Ovary (tissue), 10 donors: ENCODE measurements at places on chromosomes 3 and 15. TPM values are rescaled to one million over a fixed set of nuclear protein-coding genes. Genes with fewer than 3 reads are reported as not detected.

FANCD2OS gene
- total RNA-seq = not detected

ADAMTS17 gene
- total RNA-seq = 5.9 TPM

LIPC gene
- total RNA-seq = 0.72 TPM

CD96 gene
- total RNA-seq = 0.13 TPM

SERINC4 gene
- 0.13 TPM for total RNA-seq

GALNT15 gene
- 23.3 TPM for total RNA-seq

POTEB gene
- total RNA-seq = not detected

A4GNT gene
- not detected for total RNA-seq

SPINK8 gene
- not detected for total RNA-seq

PIERCE2 gene
- 1.6 TPM for total RNA-seq

HYAL1 gene
- total RNA-seq = 2.7 TPM

TM4SF18 gene
- total RNA-seq = 4.8 TPM

ANKRD63 gene
- not detected for total RNA-seq

DGKG gene
- total RNA-seq = 1.4 TPM

GOLGA8T gene
- total RNA-seq = 0.55 TPM

CDV3 gene
- 151 TPM for total RNA-seq

CSPG5 gene
- not detected for total RNA-seq

SPATA12 gene
- not detected for total RNA-seq

CPN2 gene
- not detected for total RNA-seq
